ENCODE measurements at places on chromosomes 16 and 17.

DNA sequence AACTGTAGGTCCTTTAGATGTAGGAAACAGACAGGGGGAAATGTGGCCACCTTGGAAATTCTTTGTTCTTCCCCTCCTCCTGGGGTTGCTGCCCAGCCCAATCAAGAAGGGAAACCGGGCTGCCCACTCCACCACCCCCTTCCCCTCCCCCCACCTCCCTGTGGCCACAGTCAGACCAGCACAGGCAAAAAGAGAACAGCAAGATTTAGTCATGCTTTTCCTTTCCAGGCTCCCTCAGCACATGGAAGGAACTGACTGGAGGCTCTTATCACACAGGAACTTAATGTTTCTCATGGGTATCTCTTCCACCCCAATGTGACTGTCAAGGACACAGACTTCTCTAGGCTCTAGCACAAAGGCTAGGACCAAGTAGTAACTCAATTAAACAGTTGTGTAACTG, 3.0 kb upstream of the CCL1 start:
- peak; percentile 41 for DNase-seq

DNA sequence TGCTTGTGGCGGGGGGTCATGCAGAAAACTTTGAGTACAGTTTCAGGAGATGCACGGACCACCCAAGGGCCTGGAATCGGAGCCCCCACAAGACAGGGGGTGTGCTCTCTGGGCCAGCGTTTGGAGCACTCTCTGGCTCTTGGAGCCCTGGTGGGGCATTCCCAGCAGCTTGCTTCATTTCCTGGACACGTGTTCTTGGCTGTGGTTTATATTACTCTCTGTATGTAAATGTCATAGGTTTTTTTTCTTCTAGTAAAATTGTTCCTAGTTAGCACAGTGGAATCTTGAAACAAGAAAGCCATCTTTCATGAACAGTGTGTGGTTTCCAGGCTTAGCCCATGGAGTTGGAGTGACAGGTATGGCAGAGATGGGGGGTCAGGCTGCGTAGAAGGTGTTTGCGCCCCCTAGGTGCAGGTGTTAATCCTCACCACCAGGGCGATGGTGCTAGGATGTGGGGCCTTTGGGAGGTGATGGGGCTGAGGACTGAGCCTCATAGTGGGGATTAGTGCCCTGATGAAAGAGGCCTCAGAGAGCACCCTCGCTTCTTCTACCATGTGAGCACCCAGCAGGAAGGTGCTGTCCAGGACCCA, 79.8 kb downstream of the JPH3 start:
- peak; percentile 69 for DNase-seq

- DNase-seq, result no peak
Measured at GRCh38 chr16:25608002-25608401, 83.8 kb upstream of the HS3ST4 start.

- no peak for DNase-seq
Measured at GRCh38 chr16:71724320-71724751, at the start of gene PHLPP2. Gene PHLPP2, minus strand, starts transcription at chr16:71724701. Its CDS starts 9,906 bp downstream, at chr16:71714795.

DNA sequence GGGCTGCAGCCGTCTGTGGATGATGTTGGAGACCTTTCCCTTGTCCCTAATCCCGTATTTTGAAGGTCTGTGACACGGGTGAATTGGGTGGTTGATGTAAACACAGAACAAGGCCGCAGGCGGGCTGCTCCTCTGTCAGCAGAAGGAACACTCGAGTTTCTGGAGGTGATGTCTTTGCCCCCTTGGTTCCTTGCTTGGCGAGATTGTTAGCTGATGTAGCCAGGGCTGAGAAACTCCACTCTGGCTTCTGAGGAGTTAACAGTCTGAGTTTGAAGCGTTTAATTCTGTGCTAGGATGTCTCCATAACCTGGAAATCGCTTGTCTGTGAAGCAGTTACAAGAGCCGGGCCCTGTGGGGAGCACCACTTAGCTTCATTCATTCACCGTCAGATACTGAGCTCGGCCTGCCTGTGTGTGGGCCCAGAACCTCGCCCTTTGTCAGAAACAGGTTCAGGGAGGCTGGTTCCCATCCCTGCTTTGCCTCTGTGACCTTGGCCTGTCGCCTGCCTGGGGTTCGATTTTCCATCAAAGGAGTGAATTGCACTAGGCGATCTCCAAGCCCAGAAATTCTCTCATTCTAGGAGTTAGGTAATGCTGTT, 1.3 kb downstream of the MAPK8IP3 start:
- DNase-seq, result peak; percentile 44

DNA sequence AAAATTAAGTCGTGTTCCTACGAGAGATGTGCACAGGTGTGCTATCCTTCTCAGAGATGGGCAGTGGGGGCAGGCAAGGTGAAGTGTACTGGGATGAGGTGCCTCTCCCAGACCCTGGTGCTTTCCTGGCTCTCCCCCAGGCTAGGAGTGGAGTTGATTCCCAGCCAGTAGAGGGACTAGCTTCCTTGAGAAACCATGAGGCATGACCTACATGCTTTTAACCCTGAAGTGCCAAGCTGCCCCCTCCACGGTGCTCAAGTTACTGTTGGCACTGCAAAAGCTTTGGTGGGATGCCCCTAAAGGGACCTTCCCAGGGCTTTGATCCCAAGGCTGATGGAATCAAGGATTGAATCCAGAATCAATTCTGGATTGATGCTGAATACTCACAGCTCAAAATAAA, 47.0 kb upstream of the SREBF1 start:
- no peak for DNase-seq

DNA sequence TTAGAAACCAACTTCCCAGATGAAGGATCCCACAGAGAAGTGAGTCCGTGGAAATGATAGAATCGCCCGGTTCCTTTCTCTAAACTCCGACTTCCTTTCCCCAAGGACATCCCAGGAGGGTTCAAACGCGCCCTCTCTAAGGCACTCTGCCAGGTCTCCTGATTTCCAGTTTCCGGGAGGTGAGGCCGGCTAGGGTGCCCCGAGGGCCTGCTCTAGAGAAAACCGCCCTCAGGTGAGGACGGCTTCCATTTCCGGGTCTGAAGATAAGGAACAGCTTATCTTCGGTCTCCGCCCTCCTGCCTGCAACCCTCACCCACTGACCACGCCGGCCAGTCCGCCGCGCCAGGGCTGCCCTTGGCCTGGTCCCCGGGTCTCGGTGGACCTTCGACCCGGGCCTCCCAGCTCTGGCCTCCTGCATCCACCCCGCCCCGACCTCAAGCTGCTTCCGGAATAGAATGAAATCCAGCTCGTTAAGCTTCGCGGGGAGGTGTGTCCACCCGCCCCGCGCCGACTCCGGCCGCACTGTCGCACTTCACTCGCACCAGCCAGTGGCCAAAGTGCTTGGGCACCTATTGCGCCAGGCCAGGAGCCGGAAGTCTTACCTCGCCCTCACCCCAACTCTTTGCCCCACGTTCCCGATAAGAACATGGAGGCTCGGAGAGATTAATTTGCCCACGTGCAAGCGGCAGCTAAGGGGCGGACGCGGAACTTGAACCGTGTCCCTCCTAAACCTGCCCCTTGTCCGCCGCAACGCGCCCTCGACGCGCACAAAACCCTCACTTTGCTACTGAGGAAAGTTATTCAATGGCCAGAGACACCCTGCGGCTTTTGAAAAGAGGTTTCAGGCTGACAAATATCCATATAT, 836 bp upstream of the MMP15 start:
- no peak for DNase-seq

- DNase-seq, result no peak
Measured at GRCh38 chr17:31595666-31596381, 204.3 kb downstream of the RAB11FIP4 start.

DNA sequence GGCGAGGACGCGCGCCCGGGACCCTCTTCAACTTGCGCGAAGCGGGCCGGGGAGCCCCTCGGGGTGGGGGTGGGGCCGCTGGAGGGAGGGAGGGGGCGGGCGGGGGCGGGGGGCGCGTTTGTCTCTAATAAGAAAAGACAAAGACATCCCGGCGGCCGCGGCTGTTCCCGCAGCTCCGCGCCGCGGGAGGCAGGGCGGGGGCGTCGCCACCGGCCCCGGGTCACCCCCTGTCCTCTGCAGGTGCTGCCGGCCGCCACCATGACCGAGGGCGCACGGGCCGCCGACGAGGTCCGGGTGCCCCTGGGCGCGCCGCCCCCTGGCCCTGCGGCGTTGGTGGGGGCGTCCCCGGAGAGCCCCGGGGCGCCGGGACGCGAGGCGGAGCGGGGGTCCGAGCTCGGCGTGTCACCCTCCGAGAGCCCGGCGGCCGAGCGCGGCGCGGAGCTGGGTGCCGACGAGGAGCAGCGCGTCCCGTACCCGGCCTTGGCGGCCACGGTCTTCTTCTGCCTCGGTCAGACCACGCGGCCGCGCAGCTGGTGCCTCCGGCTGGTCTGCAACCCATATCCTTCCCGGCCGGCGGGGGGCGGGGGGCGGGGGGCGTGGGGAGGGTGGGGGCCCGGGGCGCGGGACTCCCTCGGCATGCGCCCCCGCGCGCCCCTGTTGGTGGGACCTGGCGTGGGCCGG, 714 bp downstream of the CACNA1H start:
- DNase-seq, result no peak

DNA sequence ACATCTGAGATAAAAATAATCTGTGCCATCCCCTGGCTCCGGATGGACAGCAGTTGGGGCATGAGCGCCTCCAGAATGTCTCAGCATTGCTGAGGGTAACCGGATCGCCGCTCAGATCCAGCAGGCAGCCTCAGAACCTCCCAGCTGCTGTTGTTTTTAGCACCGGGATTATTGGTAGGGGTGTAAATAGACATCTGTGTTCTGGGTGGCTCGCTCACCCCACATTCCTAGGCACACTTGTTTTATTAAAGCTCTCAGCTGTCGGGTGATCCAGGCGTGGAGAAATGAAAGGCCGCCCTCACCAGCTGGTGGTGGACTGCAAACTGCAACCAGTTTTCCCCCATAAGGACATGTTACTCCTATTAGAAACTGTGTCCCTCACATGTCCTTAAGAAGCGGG, 32.1 kb downstream of the MYH3 start:
- no peak for DNase-seq

DNA sequence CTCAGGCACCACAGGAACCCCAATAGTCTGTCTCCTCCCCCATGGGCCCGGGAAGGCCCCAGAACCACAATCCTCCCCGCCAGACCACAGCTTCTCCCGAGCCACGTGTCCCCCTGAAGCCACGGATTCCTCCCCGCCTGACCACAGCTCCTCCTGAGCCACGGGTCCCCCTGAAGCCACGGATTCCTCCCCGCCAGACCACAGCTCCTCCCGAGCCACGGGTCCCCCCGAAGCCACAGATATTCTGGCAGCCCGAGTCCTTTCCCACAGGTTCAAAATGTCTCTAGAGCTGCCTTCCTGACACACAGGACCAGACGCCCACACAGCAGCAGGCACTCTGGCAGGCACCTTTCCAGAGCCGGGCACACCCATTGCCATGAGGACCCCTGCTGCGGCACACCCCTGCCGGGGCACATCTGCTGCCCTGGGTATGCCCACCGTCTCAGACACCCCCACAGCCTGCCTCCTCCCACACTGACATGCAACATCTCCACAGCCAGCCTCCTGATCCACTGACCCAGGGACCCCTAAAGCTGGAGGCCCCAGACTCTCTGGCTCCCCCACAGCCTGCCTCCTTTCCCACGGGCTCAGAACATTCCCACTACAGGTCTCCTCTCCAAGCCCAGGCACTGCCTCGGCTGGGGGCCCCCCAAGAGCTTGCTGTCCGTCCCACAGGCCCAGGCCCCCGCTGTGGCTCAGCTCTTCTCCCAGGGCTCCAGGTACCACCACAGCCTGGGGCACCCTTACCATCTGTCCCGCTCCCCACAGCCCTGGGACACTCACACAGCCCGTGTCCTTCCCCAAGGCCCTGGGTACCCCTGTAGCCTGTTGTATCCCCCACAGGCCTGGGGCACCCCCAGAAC, 2.2 kb downstream of the KIAA0753 start:
- DNase-seq, result no peak

DNA sequence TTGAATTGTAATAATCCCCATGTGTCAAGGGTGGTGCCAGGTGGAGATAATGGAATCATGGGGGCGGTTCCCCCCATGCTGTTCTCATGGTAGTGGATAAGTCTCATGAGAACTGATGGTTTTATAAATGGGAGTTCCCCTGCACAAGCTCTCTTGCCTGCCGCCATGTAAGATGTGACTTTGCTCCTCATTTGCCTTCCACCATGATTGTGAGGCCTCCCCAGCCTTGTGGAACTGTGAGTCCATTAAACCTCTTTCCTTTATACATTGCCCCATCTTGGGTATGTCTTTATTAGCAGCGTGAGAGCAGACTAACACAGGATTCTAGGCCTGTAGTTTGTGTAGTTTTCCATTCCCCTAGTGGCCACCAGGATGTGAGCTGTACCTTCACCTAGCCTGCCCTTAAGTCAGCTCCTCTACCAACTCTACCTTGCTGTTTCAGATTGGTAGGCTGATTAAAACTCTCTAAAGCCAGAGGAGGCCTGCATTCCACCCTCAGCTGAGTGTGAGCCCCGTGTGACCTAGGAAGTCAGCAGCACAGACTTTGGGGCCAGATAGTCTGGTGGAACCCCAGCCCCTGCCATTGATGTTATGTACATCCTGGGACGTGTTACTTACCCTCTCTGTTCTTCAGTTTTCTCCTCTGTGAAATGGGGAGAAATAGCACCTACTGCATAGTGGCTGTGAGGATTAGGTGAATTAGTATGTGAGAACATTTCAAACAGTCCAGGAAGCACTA, 252.4 kb upstream of the CACNG5 start:
- no peak for DNase-seq

DNA sequence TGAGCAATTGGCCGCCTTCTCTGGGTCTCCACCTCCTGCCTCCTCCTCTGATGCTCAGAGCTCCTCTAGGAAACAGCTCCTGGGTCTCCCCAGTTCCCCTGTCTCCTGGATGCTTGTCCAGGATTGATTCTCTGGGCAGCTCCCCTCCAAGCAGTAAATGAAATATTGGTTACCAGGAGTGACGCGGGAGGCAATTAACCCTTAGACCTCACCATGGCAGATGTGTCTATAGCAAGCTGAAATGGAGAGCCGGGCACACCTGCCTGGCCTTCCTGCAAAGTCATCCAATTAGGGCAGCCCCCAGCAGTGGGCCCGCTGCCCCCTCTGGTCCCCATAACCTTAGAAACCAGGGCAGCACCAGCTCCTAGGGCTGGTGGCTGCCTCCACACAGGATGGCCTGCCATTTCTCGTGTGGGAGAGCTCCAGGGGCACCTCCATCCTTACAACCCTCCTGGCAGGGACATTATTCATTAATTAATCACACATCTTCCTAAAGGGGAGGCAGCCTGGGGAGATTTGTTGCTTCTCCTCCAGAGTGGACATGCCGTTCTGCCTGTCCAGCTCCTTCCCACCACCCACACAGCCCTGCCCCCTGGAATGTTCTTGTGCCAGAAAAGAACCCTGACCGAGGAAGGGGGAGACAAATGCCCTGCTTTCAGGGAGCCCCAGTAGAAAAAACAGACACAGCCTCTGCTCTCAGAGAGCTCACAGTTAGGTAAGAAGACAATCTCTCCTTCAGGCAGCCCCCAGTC, 8.3 kb upstream of the KIF18B start:
- DNase-seq, result no peak

GRCh38 chr17:79887451-79887991, 48.3 kb upstream of the CBX4 start:
- DNase-seq, result no peak
